Motor neuron (in vitro differentiated cells): ENCODE measurements at places on chromosomes 12 and 14. TPM values are rescaled to one million over a fixed set of nuclear protein-coding genes. Genes with fewer than 3 reads are reported as not detected.
A peak's percentile ranks its signal among the peaks of the same experiment; 100 is the strongest.

Gene NTS
- 1.9 and 2.2 TPM in 2 replicates for total RNA-seq

DNA sequence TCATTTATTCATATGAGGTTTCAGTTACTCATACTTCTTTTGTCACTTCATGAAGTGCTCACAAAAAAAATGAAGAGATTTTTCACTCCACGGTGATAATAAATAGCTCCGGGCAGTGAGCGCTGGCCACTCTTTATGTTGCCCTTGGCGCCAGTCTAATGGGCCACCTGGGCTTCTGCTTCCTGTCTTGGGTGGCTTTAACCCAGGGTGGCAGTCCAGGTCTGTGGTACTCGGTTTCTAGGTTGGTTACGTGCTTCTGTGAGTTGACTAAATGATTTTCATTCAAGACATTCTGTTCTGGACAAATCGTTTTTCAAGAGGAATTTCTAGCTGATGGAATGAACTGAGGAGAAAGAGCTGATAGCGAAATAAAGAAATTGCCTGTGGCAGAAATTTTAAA is 34.6 kb upstream of the NID2 start:
- ATAC-seq = no peak

DNA sequence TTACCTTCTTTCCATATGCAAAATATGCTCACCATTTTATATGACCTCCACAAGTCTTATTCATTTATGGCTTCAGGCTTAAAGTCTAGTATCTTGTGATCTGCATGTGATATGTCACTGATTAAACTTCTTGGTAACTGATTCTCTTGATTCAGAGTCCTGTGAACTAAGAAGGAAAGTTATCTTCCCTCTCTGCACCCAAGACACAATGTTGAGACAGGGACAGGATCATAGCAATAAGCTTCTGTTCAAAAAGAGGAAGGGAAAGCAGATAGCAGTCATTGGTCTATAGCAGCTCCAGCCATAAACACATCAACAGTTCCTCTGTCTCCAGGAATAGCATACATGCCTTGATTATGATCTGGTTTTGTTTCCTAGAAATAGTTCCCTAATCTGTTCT is 103.1 kb downstream of the UNC79 start:
- ATAC-seq = no peak

Gene CDH24
- total RNA-seq = 21.1 and 22.7 TPM in 2 replicates

DNA sequence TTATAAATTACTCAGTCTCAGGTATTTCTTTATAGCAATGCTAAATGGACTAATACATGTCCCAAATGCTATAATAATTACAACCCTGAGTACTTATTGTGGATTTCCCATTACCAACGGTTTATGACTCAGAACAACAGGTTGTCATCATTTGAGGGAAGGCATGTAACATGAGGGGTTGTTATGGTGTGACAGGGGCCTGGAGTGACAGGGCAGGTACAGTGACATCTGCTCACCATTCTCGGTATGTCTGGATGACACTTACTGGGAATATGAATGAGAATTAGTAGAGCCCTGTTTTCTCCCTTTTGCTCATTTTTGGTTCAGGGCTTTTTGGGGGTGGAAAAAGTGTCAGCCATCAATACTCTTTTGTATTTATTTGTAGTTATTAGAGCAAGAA is 36.2 kb upstream of the FERMT2 start:
- no peak for ATAC-seq

GRCh38 chr12:57138526-57139272 is 8.7 kb downstream of the LRP1-AS start:
- peak; percentile 60 for ATAC-seq

DNA sequence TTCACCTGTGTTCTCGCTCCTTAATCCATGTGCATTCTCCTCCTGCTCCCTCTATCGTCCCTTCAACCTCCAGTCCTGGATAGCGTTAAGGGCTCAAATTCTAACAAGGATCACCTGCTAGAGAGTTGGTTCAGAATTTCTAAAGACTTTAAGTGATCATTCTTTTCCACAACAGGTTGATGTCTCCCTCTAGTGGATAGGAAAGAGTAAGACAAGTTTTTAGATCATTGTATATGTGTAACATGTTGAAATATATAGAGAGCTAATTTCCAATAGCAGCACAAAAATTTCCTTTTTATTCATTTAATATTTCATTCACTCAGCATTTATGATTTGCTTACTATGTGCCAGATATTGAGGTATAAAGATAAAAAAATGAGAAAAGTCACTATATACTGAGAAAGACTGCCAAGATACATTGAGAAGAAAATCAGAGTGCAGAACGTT is 9.3 kb upstream of the ESR2 start:
- ATAC-seq = peak; percentile 32

Gene RPL10L
- total RNA-seq = not detected in 2 replicates

Gene BHLHE41
- total RNA-seq = 0.14 and 0.31 TPM in 2 replicates

Gene BIN2
- 0.13 TPM in 1 of 2 replicates, not detected in the other for total RNA-seq

DNA sequence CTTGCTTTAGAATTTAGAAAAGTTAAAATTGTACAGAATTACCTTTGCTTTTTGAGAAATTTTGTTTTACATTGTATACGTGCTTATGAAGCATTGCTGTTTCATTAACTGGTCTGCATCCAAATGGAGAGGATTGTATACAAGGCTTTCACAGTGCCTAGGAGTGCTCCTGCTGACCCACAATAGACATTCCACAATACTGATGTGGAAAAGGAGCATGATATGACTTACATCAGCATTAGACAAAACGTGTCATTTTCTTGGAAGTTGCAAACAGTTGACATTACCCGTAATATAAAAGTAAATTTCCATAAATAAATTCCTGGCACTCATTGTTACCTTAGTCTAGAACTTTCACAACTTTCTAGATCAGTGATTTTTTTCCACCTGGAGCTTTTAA is 1.9 kb downstream of the PRKD1 start:
- no peak for ATAC-seq

DNA sequence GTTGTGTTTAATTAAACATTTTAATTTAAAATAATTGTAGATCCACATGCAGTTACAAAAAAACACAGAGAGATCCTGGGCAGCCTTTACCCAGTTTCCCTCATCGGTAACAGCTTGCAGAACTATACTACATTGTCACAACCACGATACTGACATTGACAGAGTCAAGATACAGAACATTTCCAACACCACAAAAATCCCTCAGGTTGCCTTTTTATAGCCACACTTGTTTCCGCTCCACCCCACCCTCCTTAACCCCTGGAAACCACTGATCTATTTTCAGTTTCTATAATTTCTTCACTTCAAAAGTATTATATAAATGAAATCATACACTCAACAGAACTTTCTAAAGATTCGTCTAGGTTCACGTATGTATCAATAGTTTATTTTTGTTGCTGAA is 458.8 kb upstream of the SOX5 start:
- no peak for ATAC-seq

- ATAC-seq = no peak
Observed at GRCh38 chr12:132449565-132450417, 40.2 kb upstream of the FBRSL1 start.
